ENCODE measurements at places on chromosomes 4 and X. TPM values are rescaled to one million over a fixed set of nuclear protein-coding genes. Genes with fewer than 3 reads are reported as not detected.

Gene CA5B
- 69.5 TPM for polyA plus RNA-seq

DNA sequence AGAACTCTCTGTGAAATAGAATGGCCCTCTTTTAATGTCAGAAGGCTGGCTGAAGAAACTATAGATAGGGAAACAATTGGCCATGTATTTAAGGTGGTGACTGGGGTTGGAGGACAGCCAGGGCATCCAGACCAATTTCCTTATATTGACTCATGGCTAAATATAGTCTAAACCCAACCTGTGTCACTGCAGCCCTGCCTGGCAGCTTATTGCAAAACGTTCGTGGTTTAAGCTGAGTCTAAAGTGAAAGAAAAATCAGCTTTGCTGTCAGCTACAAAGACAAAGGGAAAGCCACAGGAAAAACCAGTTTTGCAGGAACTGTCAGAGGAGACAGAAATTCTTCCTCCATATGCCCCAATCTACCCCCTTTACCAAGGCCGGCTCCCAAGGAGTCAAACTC, 902.8 kb upstream of the NDST4 start:
- no peaks in the 10 kb centered on the region for H3K27me3 ChIP-seq
- no peaks in the 10 kb centered on the region for H3K4me1 ChIP-seq

- H3K36me3 ChIP-seq, result no peaks in the 10 kb centered on the region
- H3K27ac ChIP-seq, result no peak overlapping the region
- H3K4me1 ChIP-seq, result no peaks in the 10 kb centered on the region
- DNase-seq, result no peak
These were observed 148.2 kb downstream of the FAM47B start for GRCh38 chrX:35090801-35091200.

DNA sequence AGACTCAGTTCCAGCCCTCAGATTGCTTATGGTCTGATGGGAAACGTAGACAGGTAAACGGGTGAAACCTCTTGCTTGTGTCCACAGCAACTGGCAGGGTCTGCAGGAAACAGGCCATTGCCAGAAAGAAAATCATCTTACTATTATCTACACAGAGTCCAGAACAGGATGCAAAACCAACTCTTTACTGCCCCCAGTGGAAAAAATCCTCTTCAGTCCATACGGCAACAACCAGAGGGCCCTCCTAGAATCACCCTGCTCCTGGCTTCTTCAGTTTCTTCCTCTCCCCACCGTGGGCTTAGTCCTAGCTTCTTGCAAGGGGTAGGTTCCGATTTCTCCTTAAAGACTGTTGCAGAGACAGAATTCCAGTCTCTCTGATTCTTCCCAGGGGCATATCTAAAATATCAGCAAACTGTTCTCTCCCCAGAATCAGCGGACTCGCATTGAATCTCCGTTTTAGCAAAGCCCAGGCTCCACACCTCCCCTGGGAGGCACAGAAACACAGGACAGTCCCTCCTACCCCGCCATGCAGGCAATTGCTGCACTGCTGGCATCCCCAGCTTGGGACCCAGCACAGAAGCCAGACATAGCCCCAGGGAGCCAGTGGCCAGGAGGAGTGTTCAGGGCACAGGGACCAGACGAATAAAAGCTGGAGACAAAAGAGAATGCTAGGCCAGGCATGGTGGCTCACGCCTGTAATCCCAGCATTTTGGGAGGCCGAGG, 41.0 kb upstream of the SH3RF1 start:
- no peaks in the 10 kb centered on the region for H3K4me1 ChIP-seq
- no peak for DNase-seq

Gene CMC4
- polyA plus RNA-seq, result 17.8 TPM

DNA sequence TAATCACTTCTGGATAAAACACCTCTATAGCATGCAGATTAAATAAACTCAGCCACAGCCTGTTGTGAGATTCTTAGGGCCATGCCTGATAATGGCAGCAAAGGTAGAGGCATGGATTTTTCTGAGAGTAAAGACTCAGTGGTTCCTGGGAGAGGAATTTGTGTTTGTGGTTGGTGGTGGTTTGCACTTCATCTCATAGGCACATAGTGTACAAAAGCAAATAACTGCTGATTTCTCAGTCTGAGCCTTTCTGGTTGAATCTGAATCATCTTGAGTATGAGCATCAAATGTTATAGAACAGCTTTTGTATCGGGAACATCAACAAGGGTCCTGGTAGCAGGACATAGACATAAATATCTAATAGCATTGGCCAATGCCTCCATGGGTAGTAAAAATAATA, 274.3 kb downstream of the FRMPD4 start:
- no peaks in the 10 kb centered on the region for H3K36me3 ChIP-seq
- no peak overlapping the region for H3K4me3 ChIP-seq
- DNase-seq, result no peak

DNA sequence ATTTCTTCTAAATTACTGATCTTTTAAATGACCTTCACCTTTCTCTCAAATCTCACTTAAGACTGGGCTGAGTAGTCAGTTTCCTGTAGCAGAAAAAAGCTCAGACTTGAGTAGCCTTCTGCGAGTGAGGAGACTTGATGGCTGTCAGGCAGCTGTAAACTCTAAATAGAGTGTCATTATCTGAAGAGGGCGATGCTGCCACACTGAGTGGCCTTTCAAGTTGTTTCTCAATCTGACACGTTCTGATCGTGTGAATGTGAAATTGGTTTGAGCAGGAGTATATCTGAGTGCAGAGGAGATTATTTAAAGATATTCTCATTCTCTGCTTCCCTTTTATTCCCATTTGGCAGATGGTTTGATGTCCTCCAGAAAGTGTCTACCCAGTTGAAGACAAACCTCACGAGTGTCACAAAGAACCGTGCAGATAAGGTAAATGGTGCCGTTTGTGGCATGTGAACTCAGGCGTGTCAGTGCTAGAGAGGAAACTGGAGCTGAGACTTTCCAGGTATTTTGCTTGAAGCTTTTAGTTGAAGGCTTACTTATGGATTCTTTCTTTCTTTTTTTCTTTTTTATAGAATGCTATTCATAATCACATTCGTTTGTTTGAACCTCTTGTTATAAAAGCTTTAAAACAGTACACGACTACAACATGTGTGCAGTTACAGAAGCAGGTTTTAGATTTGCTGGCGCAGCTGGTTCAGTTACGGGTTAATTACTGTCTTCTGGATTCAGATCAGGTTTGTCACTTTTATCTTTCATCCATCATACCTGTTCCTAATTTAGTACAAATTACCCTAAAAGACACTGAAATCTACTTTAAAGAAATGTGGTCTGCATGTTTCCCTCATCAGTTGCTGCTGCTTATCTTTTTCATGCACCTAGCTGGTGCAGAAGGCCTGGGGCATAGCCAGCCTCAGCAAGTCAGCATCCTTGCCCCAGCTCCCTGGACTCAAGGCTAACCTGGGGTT, 74.3 kb upstream of the MSANTD1 start:
- no peak for DNase-seq
- H3K4me3 ChIP-seq, result no peak overlapping the region
- H3K4me1 ChIP-seq, result no peaks in the 10 kb centered on the region
- peaks cover 70% of the 10 kb centered on the region for H3K36me3 ChIP-seq
- no peak overlapping the region for H3K27ac ChIP-seq

- H3K27me3 ChIP-seq, result no peaks in the 10 kb centered on the region
- H3K36me3 ChIP-seq, result no peaks in the 10 kb centered on the region
These were observed 152.3 kb downstream of the RAB28 start for GRCh38 chr4:13331827-13332226.

DNA sequence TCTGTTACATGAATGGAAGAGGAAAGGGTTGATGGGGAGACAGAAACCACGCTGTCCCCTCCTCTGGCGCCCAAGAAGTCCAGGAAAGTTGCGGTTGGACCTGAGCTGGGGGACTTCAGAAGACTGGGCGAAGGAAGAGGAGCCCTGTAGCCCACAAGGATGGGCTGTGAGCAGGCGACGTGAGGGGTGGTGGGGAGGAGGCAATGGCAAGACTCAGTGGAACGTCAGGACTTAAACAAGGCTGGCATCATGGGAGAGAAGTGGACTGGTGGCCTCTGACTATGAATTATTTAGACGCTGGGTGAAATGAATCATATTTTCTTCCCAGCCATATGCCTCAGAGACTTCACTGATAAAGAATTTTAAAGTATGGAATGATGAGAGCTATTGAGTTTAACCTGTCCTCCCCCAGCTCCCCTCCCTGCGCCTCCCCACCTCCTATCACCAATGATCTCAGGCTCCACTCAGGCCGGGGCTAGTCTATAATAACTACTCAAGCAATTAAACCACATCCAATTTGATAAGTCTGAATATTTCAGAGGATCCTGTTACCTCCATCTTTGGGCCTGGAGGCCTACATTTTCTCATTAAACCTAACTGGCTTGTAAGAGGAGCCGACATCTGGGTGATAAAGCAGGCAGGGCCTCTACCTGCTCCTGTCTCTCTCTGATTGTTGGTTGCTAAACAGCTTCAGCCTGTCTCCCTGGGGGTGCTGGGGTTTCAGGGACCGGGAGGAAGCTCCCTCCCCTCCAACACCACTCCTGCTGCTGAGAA, 63.6 kb downstream of the SMIM20 start:
- no peaks in the 10 kb centered on the region for H3K36me3 ChIP-seq
- no peaks in the 10 kb centered on the region for H3K4me1 ChIP-seq
- DNase-seq, result no peak
- no peak overlapping the region for H3K4me3 ChIP-seq
- no peak overlapping the region for H3K27ac ChIP-seq
- no peaks in the 10 kb centered on the region for H3K27me3 ChIP-seq

DNA sequence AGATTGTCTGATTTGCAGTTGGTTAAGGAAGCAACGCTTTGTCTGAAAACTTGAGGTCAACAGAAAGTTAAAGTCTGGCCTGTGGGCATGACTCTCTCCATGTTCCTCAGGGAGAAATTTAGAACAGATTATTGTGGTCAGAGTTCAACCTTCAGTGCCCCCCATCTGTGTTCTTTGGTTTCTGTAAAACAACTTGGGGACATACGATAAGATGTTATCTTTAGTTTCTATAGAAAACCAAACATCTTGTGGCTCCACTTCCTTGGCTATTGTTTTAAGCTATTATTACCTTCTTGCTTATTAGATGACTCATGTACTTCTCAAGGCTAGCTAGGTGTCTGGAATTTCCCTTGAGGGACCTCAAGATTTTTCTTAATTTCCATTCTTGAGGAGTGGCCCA, 507.7 kb downstream of the PDHA2 start:
- H3K27ac ChIP-seq, result no peak overlapping the region
- no peaks in the 10 kb centered on the region for H3K36me3 ChIP-seq
- no peaks in the 10 kb centered on the region for H3K27me3 ChIP-seq
- DNase-seq, result no peak
- no peak overlapping the region for H3K4me3 ChIP-seq
- no peaks in the 10 kb centered on the region for H3K4me1 ChIP-seq

Gene INTU
- not detected for polyA plus RNA-seq

Gene NUP62CL
- polyA plus RNA-seq, result 2.3 TPM

DNA sequence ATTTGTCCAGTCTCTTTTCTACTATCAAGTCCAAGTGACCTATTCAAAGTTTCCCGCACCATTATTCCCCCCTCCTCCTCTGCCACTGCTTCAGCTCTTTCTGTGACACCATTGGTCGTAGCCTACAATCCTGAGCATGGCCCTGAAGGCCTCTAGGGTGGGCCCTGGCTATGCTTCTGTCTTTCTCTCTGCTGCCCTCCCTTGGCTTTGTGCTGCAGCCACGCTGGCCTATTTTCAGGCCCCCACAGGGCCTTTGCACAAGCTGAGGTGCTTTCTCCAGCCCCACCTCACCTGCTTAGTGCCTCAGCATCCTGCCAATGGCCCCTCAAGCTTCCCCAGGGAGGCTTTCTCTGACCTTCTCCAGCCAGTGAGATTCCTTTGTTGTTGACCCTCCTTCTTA, 156.5 kb downstream of the NHS start:
- DNase-seq, result no peak
- no peaks in the 10 kb centered on the region for H3K4me1 ChIP-seq
- no peak overlapping the region for H3K4me3 ChIP-seq
- no peaks in the 10 kb centered on the region for H3K36me3 ChIP-seq
- H3K27me3 ChIP-seq, result no peaks in the 10 kb centered on the region

GRCh38 chr4:61245069-61245714, 45.1 kb downstream of the ADGRL3 start:
- no peaks in the 10 kb centered on the region for H3K27me3 ChIP-seq
- no peak overlapping the region for H3K27ac ChIP-seq
- no peaks in the 10 kb centered on the region for H3K36me3 ChIP-seq
- no peak for DNase-seq
- no peak overlapping the region for H3K4me3 ChIP-seq
- H3K4me1 ChIP-seq, result no peaks in the 10 kb centered on the region

All from CD4-positive, CD25-positive, alpha-beta regulatory T cell (primary cell).